ENCODE measurements at places on chromosomes 11 and 22.

- DNase-seq = no peak
Observed at GRCh38 chr11:46801694-46802470, 44.2 kb downstream of the CKAP5 start.

- DNase-seq = no peak
Observed at GRCh38 chr11:68342459-68343158, 30.2 kb downstream of the LRP5 start.

- no peak for DNase-seq
Observed at GRCh38 chr11:61164606-61165424, 3.6 kb upstream of the VPS37C start.

DNA sequence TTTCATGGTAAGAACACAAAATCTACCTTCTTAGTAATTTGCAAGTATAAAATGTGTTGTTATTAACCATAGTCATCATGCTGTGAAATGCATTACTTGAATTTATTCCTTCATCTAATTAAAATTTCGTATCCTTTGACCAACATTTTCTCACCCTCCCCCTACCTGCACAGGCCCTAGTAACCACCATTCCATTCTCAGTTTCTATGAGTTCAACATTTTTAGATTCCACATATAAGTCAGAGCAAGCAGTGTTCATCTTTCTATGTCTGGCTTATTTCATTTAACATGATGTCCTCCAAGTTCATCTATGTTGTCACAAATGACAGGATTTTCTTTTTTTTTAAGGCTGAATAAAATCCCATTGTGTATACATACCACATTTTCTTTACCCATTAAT is 43.5 kb upstream of the CCDC179 start:
- DNase-seq = no peak

DNA sequence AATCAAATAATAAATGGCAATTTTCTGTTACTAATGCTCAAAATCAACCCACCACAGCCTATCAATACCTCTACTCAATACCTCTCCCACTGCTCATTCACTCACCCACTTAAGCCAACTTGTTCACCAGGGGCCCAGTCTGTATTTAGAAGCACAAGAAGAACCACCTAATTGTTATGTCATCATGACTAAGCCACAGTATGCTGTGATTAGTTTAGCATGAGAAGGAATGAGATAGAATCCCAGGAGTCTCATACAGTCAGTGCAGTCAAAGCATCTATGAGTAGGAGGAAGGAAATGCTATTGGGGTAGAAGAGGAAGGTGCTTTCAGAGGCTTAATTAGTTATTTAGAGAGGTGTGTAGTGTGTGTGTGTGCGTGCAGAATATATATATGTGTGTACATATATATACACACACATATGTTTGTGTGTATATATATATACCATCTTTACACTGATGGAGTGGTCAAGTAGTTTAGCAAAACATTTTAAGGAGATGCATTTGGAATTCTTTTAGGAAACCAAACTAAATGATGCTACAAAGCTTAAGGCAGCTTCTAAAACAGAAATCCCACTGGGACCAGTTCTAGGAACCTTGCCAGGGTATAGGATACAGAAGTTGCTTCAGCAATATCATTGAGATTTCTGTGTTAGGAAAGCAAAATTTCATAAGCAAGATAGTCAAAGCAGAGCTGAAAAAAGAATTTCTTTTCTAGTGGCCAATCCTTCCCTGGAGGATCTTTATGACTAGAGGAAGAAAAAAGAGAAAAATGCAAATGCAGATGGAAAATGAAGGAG is 27.5 kb downstream of the KCNA4 start:
- no peak for DNase-seq

DNA sequence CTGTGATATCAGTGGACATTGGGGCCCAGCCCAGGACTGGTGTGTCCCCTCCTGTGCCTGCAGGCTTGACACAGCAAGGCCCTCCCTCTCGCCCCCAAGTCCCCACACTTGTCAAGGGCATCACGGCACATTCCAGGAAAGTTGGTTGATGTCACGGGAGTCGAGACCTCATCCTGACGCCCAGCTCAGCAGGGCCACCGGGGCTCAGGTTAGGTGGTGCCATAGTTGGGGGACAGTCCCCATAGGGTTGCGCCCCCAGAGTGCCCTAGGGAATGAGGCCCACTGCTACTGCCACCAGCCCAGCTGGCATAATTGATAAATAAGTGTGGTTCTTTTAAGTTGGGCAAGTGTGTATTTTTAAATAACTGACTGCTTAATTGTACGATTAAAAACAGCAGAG is 28.3 kb upstream of the GRAMD4 start:
- no peak for DNase-seq

DNA sequence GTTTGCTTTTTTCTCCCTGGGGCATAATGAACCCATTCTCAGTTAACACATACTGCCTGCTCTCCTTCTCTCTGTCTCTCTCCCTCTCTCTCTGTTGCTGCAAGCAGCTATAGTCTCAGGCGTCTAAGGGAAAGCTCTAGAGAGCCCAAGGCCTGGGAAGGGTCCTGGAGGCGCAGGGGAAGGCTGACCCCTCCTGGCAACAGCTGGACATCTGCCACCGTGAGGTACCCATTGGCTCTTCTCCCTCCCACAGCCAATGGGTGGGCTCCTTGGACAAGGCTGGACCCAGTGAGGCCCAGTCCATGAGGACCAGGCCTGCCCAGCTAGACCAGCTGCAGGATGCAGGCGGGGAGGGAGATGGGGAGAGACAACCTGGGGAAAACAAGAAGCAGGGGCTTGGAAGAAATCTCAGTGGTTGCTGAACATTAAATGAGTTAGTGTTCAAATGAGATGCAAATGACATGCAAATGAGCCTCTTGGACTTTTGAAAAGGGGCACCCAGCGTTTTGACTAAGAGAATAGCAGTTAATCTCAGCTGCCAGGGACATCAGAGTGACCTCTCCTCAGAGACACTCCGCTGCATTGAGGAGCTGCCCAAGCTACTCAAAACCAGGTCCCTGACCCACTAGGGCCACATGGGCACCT is 349.7 kb downstream of the BUD13 start:
- no peak for DNase-seq

DNA sequence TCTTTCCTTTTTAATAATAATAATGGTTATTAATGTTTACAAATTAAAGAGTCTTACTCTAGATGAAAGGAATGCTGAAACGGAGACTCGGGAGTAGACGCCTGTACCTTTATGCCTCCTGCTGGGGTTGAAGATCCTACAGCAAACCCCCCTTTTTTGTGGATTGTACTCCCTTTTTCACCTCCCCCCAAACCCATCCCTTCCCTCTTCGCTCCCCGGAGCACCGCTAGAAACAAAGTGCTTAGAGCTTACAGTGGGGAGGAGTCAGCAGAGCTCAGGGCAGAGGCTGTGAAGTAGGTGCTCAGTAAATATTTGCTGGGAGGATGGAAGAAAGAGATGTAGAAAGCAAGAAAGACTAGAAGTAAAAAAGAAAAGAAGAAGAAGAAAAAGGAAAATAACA is 169.7 kb downstream of the NXPE2 start:
- no peak for DNase-seq

DNA sequence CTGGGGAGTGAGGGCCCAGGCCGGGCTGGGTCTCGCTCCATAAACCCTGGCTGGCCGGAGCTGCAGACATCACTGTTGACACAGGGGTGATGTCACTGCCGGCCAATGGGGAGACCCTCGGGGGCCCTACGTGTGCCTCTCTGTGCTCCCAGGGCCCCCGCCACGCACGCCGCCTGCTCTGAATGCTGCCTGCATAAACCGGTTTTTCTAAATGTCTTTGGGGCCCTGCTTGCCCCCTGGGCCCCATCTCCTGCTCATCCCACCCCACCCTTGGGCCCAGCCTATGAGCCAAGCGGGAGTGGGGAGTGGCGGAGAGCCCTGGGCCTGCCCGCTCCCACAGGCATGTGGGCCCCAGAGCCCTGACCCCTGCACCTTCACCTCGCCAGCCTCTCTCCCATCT is 7.7 kb downstream of the H19 start:
- DNase-seq = no peak

DNA sequence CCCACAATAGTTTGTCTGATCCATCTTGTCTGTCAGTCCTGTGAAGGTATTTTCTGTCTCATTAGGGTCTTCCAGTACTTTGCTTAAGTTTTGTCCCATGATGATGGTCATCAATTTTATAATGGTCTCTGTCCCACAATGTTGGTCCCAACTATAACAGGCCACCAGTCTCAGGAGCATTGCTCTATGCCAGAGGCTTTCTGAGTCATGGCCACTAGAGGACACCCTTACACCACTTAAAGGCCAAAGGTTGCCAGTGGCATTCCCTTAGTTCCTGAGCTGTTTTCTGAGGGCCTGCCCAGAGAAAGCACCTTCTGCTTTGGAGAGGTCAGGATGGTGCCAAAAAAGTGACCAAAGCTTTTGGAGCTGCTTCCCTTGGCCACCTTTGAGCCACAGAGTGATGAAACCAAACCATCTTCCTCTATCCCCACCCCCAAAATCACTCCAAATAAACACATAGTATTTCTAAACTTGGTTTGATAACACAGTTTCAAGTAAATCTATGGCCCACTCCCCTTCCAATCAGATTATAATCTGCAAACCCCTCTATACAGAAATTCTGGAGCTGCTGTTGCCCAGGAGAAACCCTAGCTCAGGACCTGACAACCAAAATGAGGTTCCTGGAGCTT is 19.3 kb downstream of the EIF3F start:
- peak; percentile 59 for DNase-seq

- no peak for DNase-seq
Observed at GRCh38 chr22:37263966-37264887, 18.1 kb upstream of the CYTH4 start.

- no peak for DNase-seq
Observed at GRCh38 chr11:6892400-6892799, at the start of gene OR2D2. TSS of gene OR2D2 (minus strand) at chr11:6892500. CDS start at chr11:6892500, 0 bp downstream.

- DNase-seq = no peak
Observed at GRCh38 chr11:56948991-56949515, 39.7 kb upstream of the OR5AK2 start.

DNA sequence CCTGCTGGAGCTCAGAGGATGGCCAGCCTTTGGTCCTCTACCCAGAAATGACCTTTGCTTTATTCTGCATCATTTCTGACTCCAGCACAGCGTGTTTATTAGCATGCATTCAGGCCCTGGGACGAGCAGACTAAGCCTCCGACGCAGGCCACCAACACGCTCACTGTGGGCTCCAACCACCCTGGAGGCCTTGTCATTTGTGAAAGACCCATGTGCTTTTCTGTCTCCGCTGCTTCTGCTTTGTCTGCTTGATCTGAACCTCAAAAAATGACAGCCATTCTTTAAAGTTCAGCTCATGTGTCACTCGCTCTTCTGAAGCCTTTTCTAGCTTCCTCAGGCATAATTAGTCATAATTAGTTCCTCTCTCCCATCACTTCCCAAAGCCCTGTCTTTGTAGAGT is 109.1 kb upstream of the TIMP3 start:
- DNase-seq = no peak

GRCh38 chr11:134196756-134197155 is 27.0 kb downstream of the NCAPD3 start:
- DNase-seq = no peak

DNA sequence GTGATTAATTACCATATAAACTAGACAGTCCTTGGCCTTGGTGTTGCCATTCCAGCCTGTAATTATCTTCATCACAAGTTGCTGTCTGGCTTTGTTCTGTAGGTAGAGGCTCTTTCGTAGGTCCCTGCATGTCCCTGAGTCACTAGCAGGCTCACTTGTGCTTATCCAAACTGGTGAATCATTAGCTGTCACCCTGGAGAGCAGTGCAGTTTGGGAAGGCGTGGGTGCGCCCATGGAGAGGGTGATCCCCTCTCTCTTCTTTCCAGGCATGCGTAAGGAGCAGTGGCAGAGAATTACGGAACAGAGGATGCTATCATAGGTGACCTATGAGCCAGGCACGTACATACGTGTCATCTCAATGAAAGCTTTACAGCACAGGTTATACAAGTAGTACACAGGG is 11.0 kb upstream of the EHF start:
- no peak for DNase-seq

DNA sequence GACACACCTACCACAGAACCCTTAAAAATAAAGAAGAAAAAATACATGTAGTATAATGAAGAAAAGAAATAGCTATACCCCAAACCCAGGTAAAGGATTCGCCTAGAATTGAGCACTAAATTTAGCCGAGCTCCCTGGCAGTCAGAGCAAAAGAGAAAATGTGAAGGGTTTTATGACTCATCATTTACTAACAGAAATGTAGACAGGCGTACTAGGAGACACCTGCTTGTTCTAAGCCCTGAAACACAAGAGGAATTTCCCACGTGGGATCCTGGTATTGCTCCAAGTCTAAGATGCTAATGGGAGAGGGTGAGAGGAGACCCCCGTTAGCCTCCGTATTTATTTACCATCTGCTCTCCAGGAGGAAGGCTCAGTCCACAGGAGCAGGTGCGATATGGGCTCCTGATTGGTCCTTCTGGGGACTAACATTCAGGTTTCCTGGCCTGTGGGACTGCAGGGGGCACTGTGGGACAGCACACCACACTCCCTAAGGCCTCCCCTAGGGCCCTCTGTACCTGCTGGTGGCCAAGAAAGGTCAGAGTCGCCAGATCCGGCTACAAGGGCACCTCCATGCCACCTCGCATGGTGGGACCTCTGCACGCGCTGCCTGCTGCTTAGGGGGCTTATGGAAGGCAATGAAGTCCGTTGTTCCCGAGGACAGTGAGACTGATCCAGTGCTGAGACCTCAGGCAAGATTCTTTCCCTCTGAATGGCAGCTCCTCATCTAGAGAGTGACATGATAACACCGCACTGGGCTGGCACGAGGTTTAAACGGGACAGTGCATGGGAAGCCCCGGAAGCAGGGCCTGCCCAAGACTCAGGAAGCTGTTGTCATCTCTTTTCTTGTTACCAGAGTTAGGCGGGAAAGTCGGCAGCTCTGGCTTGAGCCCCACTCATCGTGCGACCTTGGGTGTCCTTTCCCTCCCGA is 25.8 kb downstream of the KCNC1 start:
- DNase-seq = no peak

DNA sequence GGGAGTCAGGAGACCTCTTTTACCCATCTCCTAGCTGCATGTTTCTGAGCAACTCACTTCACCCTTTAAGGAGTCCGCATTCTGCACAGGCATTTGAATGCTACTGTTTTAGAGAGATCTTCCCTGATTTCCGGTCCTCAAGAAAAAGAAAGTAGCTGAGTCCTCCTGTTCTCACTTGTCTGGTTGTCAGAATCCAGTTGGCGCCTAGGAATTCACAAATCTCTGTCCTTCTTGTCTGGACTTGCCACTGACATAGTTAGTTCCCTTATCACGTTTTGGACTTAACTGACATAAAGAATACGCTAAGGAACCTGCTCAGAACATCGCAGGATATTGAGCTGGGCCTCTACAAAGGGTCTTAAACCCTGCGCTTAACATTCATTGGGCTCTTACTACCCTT is 61.3 kb upstream of the OR5P2 start:
- no peak for DNase-seq
